Esophagus muscularis mucosa (tissue), 4 donors: ENCODE measurements at places on chromosomes 12 and 14. TPM values are rescaled to one million over a fixed set of nuclear protein-coding genes. Genes with fewer than 3 reads are reported as not detected.

The TRIM9 gene
- total RNA-seq: 0.86 TPM

The SIRT4 gene
- 2.1 TPM for total RNA-seq

The GPR65 gene
- 0.32 TPM for total RNA-seq

The PRKD1 gene
- total RNA-seq: 18.7 TPM

The KRT6C gene
- not detected for total RNA-seq

The PTPN6 gene
- total RNA-seq: 15.4 TPM

The RNASE7 gene
- total RNA-seq: not detected

The SLC17A8 gene
- not detected for total RNA-seq

The TMEM179 gene
- 1.7 TPM for total RNA-seq

The SALL2 gene
- total RNA-seq: 10.8 TPM

The WSCD2 gene
- total RNA-seq: 26.6 TPM

GRCh38 chr14:65032319-65032718 is 45.6 kb downstream of the FNTB start:
- DNase-seq: no peak

- DNase-seq: peak; percentile 92
Measured at GRCh38 chr12:31323391-31324115, 2.4 kb downstream of the SINHCAF start.

DNA sequence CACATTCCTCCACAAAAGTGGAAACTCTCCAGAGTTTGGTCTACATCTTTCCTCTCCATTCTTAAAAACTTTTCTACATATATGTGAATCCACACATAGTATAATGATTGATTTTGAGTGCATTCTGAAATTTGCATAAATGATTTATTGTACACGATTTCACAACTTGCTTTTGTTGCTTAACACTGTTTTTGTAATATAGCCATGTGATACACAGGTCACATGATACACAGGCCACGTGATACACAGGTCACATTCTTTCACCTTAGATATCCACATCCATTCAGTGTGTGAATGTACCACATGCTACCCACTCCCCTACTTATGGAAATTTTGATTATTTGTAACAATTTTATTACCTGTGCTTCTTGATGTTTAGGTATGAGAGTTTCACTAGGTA is 319.1 kb downstream of the ZFP36L1 start:
- no peak for DNase-seq

- DNase-seq: no peak
Measured at GRCh38 chr12:70733385-70733784, 96.2 kb upstream of the PTPRB start.

GRCh38 chr12:22340143-22340542 is 5.6 kb upstream of the ST8SIA1 start:
- no peak for DNase-seq

- DNase-seq: no peak
Measured at GRCh38 chr12:1536817-1537216, 57.6 kb downstream of the FBXL14 start.

- no peak for DNase-seq
Measured at GRCh38 chr14:105221598-105222178, 26.6 kb upstream of the BTBD6 start.

DNA sequence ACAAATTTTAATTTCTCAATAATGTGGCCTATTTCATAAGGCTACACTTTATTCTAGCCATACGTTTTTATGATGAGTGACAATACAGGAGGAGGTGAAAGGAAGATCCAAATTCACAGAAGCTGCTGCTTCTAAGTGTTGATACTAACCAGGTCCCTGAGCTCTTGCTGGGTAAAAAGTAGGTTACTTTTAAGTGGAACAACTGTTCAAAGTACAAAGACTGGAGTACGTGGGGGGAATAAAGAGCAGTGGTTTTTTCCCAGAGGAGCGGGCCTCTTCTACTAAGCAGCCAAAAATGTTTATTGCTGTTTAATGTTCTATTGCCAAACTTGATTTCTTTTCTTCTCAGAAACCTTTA is 301.8 kb downstream of the AEBP2 start:
- DNase-seq: no peak

DNA sequence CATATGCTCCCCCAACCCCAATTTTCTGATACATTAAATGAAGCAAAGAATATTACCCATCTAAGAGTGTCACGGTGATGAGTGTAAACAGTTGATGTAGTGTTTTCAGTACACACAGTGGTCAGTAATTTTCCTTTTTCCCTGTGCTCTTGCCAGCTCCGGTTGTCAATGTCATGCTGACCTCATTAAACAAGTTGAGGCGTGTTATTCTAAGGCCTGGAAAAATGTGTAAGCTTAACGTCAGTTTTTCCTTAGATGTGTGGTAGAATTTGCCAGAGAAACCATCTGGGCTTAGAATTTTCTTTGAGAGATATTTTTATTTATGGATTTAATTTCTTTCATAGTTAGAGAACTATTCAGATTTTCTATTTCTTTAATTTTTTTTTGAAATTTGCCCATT is 11.7 kb upstream of the SERPINA6 start:
- no peak for DNase-seq

DNA sequence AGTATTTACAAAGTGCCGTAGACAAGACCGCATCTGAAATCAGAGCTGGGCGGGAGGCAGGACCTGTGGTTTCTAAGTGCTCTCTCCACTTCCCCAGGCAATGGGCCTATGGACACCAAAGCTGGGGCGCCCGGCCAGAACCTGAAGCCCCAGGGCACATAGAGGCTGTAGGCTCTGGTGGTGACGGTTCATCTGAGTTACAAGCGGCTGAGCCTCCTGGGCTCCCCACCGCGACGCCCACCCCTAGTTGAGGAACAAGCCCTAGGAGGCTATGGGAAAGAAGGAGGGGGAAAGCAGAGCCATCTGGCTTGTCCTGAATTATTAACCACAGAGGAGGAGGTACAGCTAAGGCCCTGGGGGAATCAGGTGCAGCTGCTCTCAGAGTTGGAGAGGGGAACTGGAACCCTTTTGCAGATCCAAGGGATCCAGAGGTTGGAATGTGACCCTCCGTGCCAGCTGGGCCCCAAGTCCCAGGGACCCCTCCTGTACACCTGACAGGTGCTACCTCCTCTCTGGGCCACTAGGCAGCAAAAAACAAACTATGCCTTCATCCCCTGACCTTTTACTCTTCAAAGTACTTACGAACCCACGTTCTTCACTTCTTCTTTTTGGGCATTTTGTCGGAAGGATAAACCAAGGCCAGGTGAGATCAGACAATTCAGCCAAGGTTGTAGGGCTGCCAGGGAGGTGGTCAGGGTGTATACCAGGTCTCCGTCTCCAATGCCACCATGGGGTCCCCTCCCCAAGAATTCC is 77.2 kb downstream of the ARL6IP4 start:
- no peak for DNase-seq

DNA sequence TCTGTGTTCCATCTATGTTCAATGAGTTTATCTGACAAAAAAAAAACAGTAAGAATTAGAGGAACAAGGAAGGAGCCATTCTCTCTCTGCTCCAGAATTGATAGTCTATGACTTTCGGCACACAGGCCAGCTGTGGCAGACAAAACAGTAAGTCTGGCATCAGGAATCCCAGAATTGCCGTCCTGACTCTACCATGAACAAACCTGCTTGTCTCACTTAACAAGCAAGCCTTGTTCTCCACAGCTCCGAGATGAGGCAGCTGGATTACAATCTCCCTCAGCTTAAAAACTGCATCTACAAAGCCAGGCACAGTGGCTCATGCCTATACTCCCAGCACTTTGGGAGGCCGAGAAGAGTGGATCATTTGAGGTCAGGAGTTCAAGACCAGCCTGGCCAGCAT is 153.6 kb upstream of the TMCC3 start:
- no peak for DNase-seq

- no peak for DNase-seq
Measured at GRCh38 chr12:40834321-40834720, 142.1 kb downstream of the CNTN1 start.

GRCh38 chr14:85315733-85316290 is 214.1 kb upstream of the FLRT2 start:
- DNase-seq: no peak

DNA sequence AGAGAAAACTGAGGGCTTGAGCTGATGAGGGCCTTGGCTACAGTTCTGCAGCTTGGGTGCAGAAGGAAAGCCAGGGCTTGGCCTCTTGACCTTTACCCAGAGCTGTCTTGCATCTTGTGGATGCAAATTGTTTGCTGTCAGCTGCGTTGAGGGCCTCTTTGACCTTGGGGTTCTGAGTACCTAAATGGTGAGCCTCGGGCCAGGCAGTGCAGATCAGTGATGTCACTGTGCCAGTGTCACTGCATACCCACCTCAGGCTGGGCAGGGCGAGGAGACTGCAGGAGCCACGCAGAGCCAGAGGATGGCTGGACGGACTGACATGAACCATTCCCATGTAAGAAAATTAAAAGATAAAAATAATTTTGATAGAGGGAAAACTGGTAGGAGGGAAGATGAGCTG is 18.6 kb downstream of the ESRRB start:
- DNase-seq: no peak

- no peak for DNase-seq
Measured at GRCh38 chr12:76957301-76957700, 78.5 kb upstream of the CSRP2 start.

- DNase-seq: no peak
Measured at GRCh38 chr12:92528586-92528985, 174.2 kb upstream of the PLEKHG7 start.

- no peak for DNase-seq
Measured at GRCh38 chr14:91934554-91935285, 12.8 kb downstream of the FBLN5 start.

GRCh38 chr14:36807727-36808126 is 146.1 kb downstream of the PAX9 start:
- DNase-seq: no peak

- DNase-seq: no peak
Measured at GRCh38 chr14:77011245-77011644, 17.3 kb downstream of the IRF2BPL start.

DNA sequence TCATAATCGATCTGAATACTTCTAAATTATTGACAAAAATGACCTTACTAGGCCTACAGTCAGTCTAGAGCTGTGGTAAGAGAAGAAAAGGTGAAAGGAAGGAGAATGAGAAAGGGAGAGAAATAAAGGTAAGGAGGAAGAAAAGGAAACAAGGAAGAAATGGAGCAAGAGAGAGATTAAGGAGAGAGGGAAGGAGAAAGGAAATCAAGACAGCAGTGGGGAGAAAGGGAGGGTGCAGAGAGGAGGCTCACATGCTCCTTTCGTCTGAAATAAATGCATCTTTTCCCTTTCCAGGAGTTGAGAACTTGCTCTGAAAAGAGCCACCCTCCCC is 3.7 kb downstream of the RNASE9 start:
- no peak for DNase-seq

DNA sequence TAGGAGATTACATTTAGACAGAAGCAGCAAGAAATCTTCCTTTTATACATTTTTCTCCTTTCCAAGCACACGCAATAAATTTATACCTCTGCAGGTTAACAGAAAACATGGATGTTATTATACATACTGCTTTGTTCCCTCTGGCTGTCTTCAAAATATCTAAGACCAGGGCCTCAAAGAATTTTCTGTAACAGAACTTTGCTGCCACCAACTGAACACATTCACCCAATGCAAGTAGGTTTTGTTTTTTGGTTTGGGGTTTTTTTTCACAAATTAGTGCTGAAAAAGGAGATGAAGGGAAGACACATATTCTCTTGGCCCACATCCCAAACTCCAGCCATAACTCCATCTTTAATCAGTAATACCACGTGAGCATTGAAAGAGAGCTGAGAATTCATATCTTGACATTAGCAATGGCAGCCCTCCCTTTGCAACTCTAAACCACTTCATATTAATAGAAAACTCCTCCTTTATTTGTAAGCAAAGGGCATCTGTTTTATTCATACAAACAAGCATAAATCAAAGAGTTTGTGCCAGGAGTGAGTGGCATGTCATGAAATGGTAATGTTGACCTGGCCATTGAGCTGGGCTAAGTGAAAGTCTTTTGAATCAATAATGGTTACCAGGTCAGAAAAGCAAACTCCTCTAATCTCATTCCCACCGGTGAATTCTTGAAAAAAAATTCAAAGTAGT is 150.8 kb upstream of the FSCB start:
- DNase-seq: no peak

- DNase-seq: no peak
Measured at GRCh38 chr12:32031109-32031508, 71.9 kb downstream of the RESF1 start.

- DNase-seq: peak; percentile 89
Measured at GRCh38 chr12:38154096-38155019, 162.2 kb upstream of the ALG10B start.

DNA sequence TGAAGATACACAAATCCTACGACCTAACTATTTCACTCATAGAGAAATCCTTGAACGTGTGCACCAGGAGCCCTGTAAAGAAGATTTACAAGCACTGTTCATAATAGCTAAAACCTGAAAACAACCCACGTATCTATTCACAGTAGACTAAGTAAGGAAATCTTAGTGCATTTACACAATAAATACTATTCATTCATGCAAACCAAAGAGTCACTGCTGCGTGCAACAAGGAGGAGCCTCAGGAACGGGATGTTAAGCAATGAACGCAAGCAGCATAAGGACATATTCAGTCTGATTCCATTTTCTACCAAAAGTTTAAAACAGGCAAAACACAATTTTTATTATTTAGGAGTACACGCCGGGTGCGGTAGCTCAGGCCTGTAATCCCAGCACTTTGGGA is 176.6 kb downstream of the TTC7B start:
- DNase-seq: no peak
